ENCODE measurements at places on chromosomes 12 and 14.

DNA sequence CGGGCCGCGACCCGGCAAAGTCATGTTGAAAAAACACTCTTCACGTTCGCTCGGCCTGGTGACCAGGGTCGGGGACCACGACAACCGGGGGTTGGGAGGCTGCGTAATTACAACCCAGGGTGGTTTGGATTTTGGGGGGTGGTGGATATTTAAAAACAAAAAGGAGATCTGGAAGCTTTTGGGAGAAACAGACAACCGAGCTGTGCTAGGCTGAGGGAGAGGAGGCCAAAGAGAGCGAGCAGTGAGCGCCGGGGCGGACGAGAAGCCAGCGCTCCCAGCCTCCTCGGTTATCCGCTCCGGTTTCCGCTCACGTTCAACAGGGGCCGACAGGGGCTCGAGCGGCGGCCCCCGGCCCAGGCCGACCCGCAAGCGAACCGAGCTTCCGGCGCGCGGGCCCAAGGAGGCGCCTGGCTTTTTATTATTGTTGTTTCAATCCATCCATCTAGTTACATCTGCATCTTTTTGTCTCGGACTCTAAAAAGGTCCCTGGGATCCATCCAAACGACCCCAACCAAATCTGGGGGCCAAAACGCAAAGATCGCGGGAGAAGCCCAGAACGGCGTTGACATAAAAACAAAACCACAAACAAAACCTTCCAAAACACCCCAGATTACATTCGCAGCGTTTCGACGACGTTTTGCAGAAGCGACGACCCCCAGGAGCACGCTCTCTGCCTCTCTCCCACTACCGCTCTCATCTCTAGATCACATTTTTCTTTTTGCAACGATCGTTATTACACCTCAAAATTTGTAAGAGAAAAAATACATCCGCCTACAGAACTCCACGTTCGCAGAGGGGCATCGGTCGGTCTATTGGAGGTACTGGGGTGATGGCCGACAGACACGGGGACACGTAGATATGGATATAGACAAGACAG lies 771 bp downstream of the OTX2 start:
- no peak for DNase-seq

GRCh38 chr14:33700052-33700451 lies 250.8 kb downstream of the EGLN3 start:
- DNase-seq: no peak

DNA sequence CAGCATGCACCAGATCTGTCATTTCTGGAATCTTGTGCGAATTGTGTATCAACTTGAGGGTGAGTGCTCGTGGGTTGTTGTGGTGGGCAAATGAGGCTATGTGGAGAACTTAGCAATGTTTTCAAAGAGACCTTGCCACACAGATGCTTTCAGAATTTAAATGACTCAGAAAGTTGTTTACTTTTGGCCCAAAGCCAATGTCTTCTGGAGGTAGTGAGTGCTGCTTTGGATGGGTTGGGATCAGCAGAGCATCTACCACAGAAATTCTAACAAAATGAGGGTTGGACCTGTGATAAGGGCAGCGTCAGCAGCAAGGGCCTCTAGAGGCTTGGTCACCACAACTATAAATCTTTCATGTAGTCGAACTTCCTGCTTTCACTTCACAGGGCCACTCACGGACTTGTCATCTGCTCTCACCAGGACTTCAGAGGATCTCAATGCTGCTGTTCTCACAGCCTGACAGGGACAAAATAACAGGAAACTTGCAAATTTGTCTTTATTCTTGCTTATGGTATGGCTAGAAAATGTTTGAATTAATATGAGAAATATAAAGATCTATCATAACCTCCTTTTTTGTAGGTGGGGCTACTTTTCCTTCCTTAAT lies 111.4 kb downstream of the DACT1 start:
- peak; percentile 94 for DNase-seq

DNA sequence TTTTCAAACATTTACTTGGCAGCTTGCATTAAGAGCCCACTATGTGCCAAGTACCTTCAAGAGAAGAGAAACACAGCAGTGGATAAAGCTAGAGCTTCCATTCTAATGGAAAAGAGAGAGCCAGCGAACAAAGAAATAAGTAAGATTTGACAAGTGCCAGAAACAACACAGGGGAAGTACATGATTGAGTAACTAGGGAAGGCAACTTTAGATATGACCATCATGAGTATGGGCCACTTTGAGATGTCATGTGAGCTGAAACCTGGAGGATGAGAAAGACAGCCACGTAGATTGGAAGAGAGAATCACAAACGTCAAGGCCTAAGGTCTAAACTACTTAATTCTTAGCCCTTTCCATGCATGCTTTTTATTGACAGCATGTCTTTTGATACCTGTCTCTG lies 121.4 kb downstream of the ITPR2 start:
- no peak for DNase-seq

DNA sequence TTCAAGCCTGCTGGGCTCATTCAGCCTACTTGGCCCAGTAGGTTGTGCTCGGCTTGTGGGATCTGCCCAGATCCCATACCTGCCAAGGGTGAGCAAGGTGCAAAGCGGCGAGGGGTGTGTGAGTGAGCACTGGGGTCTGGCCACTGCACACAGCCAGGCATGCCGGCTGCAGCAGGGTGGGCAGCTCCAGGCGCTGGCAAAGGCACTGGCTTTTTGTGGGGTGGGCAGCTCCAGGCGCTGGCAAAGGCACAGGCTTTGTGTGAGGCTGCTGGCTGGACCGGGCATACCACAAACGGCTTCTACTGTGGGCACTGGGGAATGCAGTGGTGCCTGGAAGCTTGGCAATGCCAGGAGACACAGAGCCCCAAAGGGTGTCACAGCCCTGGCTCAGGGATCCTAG lies 137.4 kb downstream of the SLC16A7 start:
- DNase-seq: no peak

DNA sequence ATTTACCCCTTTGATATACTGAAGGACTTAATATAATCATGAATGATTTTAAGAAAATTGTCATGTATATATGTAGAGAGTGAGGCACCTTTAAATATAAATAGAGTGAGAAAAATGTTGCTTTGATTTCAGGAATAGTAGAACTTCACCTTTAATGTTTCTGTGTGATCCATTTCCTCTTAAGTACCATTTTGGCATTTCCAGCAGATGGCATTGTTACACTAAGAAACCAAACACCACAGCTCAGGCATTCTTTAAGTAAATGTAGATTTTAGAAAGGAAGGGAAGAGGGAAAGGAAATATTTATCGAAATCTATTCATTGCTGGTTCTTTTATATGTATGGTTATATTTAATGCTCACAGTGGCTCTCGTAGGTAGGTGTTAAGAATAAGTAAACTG lies 556.7 kb upstream of the FBXO33 start:
- peak; percentile 9 for DNase-seq

- DNase-seq: no peak
These were observed 121.1 kb upstream of the ATF1 start for GRCh38 chr12:50642761-50643160.

GRCh38 chr14:33740531-33740930 lies 210.3 kb downstream of the EGLN3 start:
- no peak for DNase-seq

GRCh38 chr12:6961695-6962284 lies 8.7 kb downstream of the PHB2 start:
- DNase-seq: peak; percentile 85

GRCh38 chr14:104601786-104602185 lies 2.8 kb downstream of the TMEM179 start:
- DNase-seq: no peak

DNA sequence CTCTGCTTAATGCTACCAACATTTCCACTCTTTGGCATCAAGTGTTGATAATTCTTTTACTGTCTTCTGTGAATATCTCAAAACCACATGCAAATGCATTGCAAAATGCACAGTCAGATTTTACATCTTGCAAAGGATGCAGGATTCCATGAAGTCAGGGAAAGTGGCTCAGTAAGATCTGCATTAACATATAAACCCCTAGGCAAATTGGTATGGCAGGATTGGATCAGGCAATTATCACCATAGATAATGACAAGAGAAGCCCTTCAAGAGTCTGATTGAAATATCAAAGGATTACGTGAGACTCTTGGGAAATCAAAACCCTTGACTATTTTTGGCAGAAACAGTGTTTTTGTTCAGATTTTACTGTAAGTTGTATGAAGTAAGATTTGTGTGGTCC lies 71.0 kb downstream of the TMTC2 start:
- DNase-seq: no peak

DNA sequence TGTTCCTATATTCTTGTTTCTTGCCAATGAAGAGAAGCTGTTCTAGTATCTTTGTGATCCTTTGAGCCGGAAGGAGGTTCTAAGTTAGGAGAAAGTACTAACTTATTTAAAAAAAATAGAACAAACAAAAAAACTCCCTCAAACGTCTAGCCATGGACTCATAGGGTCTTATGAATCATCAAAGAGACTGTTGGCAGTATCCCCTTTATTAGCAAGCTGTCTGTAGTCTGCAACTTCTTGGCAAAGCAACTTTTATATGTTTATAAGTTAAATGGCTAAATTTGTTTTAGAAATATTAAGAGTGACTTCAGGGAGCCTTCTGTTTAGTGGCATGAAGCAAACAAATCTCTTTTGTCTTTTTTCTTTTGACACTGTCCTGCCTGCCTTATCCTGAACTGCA lies 291.9 kb downstream of the FUT8 start:
- DNase-seq: peak; percentile 62

DNA sequence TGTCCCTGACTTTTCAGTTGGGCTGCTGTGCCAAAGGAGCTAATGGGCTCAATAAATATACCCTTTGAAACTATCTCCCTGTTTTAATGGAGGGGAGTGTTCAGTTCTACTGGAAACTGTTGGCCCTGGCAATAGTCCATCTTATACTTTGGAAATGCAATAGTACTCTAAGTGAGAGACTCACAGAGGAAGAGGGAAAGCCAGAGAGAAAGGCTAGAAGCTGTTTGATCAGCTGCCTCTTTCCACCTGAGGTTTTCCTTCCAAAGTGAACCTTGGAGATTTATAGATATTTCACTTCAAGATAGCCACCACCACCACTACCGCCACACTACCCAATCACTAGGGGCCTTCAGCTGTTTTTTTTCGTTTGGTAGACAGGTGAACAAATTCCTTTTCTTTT lies 93.6 kb upstream of the CCDC91 start:
- DNase-seq: no peak

- peak; percentile 99 for DNase-seq
These were observed 63.7 kb upstream of the MANSC4 start for GRCh38 chr12:27843714-27844245.
